Frontal cortex (tissue), 4 donors: ENCODE measurements at places on chromosomes 2 and 18. TPM values are rescaled to one million over a fixed set of nuclear protein-coding genes. Genes with fewer than 3 reads are reported as not detected.

The MAP3K19 gene
- total RNA-seq = 0.41 TPM

The MC2R gene
- total RNA-seq = under 0.01 TPM

The NOTO gene
- total RNA-seq = not detected

The CXCR4 gene
- total RNA-seq = 68.5 TPM

The ATP5F1A gene
- total RNA-seq = 812 TPM
